Progenitor cell of endocrine pancreas (in vitro differentiated cells): ENCODE measurements at places on chromosomes 3 and 15.
A peak's percentile ranks its signal among the peaks of the same experiment; 100 is the strongest.

DNA sequence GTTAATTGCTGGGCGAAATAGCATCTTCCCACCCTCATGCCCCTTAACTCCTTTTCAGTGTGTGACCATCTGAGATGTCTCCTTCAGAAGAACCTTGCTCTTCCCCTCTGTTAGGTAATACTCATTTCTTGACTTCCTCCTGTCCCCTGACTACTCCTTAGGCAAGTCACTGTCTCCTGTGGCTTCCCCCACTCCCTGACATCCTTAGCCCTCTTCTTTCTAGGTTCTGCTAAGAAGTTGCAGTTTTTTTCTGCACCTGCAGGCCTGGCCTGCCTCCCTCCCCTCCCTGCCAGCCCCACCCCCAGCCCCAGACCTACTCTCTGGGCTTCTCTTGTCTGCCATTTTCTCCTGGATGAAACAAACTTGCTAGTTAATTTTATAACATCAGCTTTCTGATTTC, 15.2 kb upstream of the EID1 start:
- no peak for DNase-seq

DNA sequence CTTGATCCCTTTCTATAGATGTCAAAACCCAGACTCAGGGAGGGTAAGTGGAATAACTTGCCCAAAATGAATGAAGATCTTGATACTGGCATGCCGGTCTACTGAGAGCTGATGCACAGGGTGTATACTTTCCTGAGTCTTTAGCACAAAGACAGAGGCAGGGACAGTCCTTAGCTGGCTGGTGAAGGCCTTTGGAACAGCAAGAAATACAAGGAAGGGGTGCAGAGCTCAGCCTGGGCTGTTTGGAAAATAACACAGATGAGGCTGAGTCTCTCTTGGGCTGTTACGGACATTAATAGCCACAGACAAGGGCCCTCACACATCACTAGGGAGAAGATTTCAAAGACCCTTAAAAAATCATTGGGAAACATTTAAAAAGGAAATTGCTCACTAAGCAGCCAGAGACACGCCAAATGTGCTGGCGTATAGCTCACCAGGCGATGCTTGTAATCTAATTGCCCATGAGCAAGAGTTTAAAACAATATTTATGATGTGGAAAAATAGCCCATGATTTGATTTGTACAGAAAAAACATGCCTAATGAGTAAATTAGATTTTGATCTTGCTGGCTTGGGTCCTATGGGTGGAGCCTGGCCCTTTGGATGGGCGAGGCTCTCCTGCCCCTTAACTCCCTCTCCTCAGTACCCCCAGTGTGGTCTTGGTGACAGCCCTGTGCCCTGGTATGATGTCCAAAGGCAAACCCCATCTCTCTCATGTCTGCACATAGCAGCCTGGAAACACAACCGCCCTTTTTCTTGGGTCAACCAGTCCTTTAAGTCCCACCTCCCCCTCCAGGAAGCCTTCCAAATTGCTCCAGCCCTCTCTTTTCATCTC, 81.8 kb upstream of the MRPS22 start:
- no peak for DNase-seq

DNA sequence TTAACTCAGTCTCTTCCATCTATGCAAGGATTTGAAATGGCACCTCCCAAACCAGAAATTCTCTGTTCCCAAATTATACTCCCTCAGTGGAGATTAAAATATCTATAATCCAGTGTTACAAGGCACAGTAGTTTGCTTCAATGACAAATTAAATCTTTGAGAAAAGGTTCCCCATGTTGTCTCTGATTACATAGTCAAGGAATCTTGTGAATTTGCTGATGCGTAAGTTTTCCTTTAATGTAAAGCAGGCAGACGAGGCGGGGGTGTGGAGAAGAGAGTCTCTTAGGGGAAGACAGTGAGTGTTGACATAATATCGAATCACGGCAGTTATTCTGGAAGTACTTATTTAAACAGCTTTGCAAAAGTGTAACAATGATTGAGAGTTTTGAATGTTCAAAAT, 236.4 kb upstream of the RARB start:
- no peak for DNase-seq

DNA sequence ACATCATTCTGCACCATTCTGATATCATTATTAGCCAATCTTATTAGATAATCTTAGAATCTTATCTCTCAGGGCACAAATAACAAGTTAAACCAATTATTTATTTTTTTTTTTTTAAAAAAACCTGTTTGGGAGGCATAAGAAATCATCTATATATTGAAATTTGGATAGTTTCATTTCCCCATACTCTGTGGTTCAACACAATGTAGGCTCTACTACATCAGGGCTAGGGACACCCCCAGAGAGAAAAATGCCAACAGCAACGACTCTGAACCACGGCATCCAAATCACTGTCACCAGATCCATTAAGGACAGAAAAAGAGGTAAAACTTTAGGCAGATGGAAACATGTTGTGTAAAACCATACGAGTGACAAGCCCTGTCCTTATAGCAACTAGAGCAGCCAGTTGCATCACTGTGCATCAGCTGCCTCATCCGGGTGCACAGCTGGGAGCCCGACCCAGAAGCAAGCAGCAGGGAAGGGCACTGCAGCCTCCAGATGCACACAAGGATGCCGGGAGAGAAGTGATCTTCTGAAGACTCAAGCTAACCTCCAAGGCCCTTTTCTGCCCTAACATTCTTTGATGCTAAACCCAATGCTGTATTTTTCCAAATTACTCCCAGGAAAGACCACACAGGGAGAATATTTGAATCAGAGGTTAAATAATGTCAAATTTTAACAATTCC, 381.1 kb downstream of the CTNNB1 start:
- no peak for DNase-seq

- DNase-seq = no peak
These were observed 29.3 kb upstream of the XYLB start for GRCh38 chr3:38317192-38317759.

GRCh38 chr3:177337541-177338331, 140.5 kb upstream of the TBL1XR1 start:
- DNase-seq = no peak

- no peak for DNase-seq
These were observed 9.1 kb downstream of the SLC49A4 start for GRCh38 chr3:122803977-122804376.

- DNase-seq = no peak
These were observed 180.8 kb downstream of the ATP10A start for GRCh38 chr15:25682340-25682739.

- peak; percentile 69 for DNase-seq
These were observed 24.8 kb downstream of the SHF start for GRCh38 chr15:45162771-45163507.

- DNase-seq = no peak
These were observed 179.9 kb downstream of the MCTP2 start for GRCh38 chr15:94411285-94411684.

GRCh38 chr3:192835818-192836815, 81.5 kb downstream of the MB21D2 start:
- DNase-seq = no peak
